Stimulated activated CD8-positive, alpha-beta memory T cell treated with anti-CD3 and anti-CD28 coated beads, Interleukin-4, amount 100 ng/mL, for 4 hours (primary cell): ENCODE measurements at places on chromosomes 2 and 18.

DNA sequence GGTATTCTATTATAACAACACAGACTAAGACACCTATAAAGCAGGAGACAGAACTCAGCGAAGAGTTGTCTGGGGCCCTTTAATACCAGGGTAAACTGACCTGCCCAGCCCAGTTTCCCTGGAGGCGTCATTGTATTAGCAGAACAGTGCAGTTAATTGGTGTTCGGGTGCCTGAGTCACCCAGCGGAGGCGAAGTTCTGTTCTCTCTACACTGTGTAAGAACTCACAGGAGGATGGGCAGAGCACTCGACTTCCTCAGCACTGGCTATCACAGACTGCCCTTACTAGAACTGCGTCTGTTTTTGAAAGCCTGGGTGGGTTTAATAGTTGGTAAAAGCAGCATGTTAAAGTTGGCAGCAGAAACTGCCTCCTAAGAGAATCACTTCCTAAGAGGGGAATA is 106.5 kb upstream of the ATP8B1 start:
- no peak for DNase-seq

DNA sequence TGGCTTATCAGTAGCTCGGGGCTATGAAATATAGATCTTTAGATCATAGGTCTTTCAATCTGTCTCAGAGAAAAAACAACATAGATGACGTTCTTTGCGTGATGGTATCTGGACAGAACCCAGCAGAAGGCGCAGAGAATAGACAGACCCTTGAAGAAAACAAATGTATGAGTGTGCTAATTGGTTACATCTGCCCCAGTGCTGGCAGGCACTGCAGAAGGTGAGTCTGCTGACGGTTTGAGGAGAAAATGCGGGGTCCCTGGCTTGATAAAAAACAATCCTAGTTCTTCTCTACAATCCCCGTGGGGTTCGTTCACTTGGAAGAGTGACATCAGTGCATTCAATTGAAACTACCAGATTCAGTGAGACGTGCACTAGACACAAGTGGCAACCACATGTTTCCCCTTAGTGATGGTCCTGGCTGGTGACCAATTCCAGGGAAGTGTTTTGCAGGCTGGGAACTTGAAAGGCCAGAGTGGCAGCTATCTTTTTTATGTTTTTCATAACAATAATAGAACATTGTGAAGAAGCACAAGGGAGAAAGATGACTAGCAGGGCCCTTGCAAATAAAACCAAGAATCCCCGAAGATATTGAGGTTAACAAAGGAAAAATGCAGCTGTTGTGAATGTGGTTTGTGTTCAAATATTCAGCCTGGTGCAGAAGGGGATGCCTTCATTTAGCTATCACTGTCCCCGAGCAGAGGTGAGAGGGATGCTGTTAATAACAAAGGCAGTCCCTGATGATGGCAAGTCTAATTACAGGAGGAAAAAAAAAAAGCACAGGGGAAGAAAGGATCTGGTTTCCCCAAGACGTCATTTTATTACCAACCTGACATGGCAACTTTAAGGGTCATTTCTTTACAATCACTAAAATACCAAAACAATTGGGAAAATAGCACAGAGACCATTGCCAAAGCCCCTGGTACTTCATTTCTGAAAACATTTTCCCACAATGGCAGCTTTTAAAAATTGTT is 337.6 kb upstream of the FIGN start:
- no peak for DNase-seq

- DNase-seq = no peak
These were observed 503.6 kb downstream of the ERBB4 start for GRCh38 chr2:212034841-212035585.

- DNase-seq = no peak
These were observed 894.5 kb upstream of the ACVR2A start for GRCh38 chr2:146950361-146950760.

DNA sequence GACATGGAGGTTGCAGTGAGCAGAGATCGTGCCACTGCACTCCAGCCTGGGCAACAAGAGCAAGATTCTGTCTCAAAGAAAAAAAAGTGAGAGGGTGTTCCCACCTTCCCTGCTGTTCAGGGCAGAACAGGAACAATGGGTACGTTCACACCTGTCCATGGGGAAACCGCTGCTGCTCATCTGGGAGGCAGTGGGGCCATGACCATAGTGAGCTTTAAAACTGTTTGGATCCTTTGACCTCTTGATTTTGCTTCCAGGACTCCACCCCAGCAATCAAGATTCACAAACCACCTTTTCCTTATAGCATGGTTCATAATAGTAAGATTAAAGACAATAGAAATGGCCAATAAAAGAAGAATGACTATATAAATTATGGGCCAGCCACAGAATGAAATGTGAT is 209.2 kb downstream of the ARL4C start:
- DNase-seq = no peak

DNA sequence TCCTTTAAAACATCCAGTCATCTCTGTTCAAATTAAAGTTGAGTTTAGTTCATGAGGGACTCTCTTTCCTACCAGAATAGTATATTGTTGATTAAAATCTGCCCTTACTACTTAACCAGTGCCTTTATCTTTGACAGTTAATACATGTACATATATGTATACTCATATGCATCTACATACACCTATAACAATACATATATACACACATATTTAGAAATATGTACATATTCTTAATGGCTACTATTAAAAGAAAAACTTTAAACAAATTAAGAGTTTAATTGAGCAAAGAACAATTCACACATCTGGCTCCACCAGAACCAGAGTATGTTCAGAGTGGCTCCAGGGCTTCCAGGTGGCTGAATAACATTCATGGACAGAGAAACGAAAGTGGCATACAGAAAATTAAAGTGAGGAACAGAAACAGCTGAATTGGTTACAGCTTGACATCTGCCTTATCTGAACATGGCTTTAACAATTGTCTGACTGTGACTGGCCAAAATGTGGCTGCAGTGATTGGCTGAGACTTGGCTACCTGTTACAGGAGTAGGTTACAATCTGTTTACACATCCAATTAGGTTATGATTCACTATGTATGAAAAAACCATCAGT is 38.8 kb downstream of the ZNF519 start:
- no peak for DNase-seq

DNA sequence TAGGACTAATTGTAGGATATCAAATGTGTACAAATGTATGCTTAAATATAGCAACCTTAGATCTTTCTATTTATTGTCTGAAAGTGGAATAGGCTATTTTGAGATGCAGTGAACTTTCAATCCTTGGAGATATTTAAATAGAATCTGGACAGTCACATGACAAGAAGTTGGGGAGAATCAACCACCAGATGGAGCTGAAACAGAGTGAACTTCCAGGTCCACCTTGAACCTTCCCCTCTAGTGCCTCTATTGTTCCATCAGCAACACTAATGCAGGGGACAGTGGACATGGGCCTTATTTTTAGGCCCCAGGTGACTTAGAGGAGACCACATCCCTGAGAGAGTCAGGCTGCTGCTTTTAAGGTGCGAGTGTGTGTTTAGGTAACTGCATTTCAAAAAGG is 37.0 kb upstream of the CRIM1 start:
- DNase-seq = no peak

DNA sequence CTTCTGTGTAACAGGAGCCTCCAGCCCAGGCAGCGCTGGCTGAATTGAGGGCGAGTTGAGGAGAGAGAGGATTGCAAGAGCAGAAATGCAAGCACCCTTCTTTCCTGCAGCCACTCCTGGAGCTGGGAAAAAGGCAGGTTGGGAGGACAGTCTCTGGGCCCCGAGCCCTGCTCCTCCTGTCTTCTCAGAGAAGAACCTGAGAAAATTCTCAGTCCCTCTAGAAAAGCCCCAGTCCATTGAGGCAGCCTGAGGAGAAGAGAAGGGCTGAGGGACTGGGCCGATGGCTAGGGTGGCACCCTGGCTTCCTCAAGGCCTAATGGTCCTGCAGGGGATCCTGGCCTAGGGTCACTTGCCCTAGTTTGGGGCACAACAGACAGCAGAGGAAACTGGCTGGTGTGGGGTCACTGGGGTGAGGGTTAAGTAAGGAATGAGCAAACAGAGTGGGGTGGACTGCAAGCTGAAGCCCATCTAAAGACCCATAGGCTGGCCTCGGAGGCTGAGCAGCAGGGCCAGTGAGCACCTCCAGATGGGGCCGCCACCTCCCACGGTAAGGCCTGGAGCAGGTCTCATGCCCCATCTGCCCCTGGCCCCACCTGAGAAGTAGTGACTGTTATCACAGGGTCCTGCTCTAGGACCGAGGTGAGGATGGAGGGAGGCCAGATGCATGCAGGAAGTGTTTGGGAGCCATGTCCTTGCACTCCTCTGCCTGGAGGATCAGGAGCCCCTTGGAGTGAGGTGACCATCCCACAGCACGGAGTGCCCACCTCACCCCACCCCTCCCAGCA is 12.4 kb downstream of the CIB4 start:
- no peak for DNase-seq

- no peak for DNase-seq
These were observed 683 bp downstream of the PTRHD1 start for GRCh38 chr2:24792542-24792873.

DNA sequence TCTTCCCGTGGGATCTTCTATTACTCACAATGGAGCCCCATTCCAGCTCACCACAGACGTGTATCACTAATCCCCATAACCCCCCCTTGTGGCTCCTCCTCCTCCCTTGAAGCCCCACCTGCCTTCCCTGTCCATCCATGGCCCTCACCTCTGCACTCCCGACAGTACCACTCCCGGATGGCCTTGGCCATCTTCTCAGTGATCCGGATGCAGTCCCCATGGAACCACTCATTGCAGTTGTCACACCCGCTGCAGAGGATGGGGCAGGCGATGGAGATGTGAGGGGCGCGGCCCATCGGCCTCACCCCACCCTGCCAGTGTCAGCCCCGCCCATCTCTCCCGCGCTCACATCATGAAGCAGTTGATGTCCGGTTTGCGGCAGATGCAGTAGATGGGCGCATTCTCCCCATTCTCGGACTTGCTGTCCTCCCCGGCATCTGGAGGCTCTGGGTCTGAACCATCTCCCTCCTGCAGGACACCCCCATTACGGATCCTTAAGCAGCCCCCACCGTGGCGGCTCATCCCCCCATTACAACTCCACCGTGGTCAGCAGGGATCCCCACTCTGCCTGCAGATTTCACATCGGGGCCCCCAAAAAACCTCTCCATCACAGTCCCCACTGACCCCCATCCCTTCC is 983 bp downstream of the CXXC1 start:
- no peak for DNase-seq

DNA sequence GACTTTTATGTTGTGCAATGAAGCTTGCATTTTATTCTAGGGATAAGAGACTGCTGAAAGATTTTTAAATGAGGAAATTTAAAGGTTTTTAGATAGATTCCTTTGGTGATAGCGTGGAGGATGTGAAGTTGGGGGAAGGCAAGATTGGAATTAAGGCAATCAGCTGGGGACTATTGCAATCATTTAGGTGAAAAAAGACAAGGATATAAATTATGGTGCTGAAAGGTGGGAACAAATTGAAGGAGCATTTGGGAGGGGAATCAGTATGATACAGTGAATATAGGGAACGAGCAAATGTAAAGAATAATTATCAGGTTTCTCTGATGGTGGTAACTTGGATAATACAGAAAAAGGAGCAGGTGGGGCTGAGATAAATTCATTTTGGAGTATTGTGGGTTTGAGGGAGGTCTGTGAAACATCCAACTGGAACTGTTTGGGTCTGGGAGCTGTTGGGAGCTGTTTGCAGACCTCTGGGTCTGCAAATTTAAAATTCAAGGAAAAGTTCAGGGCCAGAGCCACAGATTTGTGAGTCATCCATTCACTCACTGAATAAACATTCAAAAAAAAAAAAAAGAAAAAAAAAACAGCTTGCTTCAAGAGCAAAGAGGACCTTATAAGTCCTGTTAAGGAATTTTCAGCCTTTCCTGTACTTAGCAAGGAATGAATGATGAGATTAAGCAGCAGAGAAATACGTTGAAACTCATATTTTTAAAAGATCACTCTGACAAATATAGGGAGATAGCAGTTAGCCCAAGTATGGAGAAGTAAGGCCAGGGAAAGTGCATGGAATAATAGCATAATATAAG is 257.5 kb upstream of the FN1 start:
- DNase-seq = no peak

GRCh38 chr18:711310-711656 is 1.1 kb downstream of the ENOSF1 start:
- no peak for DNase-seq

DNA sequence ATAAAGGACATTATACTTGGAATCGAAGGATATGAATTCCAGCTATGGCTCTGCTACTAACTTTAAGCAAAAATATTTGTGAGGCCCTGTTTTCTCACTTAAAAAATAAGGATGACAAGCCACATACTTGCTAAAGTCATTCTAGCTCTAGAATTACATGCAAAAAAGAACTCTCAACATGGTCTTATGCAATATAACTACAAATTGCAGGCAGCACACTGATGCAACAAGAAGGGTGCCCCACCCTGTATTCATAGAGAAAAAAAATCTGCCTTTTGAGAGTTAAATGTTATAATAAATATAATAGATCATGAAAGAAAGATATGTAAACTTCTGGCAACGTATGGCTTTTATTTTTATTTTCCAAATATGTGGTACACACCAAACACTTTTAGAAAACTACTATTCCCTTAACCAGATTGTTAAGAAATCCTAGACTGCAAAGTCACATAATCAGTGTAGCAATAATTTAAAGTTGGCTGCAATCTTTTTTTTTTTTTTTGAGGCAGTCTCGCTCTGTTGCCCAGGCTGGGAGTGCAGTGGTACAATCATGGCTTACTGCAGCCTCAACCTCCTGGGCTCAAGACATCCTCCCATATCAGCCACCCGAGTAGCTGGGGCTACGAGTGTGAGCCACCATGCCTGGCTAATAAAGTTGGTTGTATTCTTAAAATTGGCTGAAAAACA is 40.2 kb upstream of the WDSUB1 start:
- DNase-seq = no peak

- DNase-seq = no peak
These were observed 188.2 kb downstream of the LDLRAD4 start for GRCh38 chr18:13406736-13407135.

DNA sequence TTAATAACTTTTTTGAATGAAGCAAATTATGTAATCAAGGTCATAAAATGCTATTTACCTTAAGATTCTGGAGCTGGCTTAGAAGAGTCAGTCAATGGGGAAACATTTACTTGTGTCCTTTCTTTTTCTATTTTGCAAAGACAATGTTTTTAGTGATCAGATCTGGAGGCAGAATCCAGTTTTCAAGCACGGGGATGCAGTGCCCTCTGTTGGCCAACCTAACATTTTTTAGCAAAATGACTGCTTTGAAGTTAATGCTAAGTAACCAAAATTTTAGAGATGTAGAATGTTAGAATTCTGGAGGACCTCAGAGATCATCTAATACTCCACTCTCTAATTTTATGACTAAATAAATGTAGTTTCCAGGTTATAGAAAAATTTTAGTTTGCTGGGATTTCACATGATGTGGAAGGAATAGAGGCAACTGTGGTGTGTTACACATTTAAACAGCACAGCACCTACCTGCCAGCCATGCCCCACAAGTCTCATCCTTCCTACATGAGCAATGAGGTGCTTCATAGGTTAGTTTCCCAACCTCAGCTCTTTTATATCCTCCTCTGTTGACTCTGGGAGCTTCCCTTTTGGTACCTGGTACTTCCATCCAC is 23.6 kb upstream of the SLC9A4 start:
- DNase-seq = peak; percentile 43

GRCh38 chr2:130755256-130756052 is at the start of gene AMER3:
Gene AMER3 (plus strand): TSS chr2:130755540. CDS start chr2:130762073, 6,533 bp downstream.
- no peak for DNase-seq

- DNase-seq = no peak
These were observed 134.9 kb downstream of the MAP3K20 start for GRCh38 chr2:173210270-173211196.
